Fibroblast of lung (primary cell): ENCODE measurements at places on chromosomes 4 and X.

DNA sequence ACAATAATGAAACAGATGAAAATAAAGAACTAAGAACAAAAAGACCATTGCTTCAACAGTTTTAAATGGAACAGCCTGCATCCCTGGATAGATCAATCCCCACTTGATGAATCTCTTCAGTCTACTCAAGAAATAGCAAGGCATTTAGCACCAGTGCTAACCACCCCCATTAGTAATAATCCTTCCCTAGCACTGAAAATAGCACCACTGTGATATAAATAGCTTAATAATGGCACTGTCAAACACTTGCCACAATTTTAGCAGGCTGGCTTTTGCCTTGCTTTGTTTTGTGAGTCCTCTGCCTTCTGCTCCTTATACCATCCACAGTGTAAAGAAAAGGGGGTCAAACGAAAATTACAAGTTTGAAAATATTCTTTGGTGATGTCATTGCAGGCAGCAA lies 17.4 kb downstream of the DCX start:
- no peak for DNase-seq

DNA sequence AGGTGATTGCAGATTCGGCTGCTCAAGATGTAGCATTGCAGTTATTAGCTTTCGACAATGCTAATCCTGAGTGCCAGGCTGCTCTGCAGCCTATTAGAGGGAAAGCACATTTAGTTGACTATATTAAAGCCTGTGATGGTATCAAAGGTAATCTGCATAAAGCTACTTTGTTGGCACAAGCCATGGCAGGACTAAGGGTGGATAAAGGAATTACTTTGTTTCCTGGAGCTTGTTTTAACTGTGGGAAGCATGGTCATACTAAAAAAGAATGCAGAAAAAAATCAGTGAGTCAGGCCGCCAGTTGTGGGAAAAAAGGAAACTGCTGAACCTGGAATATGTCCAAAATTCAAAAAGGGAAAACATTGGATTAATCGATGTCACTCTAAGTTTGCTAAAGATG lies 154.9 kb upstream of the TECRL start:
- peak; percentile 41 for DNase-seq

DNA sequence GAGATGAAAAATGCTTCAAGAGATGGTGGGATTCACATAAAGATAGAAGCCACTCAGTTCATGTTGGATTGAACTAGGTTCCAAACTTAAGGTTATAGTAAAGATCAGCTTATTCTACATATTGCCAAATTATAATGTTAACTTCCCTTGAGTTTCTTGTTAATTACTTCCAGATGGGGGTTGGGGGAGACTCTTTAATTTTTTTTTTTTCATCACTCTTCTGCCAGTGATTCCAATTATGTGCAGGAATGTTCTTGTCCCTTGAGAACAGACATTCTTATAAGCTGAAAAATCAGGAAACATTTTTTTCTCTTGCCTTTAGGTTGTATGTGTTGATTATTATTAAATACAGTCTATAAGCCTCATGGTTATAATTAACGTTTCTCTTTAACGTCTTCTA lies 30.0 kb downstream of the MND1 start:
- DNase-seq, result no peak

DNA sequence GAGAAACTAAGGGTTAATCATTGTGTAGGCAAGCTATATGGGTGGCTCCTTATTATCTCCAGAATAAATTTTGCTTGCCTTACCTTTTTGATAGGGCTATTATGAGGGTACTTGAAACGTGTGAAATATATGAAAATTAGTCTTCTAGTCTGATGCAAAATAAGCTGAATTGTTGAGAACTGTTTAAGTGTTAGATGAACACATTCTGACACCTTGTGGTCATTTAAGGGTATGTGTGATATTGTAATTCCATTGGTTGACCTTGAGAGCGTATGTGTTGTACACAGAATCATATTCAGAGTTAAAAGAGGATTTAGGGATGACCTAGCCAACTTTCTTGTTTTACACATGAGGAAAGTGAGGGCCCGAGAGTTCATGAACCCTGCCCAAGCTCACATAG lies 44.6 kb upstream of the LINC00632 start:
- peak; percentile 37 for DNase-seq

DNA sequence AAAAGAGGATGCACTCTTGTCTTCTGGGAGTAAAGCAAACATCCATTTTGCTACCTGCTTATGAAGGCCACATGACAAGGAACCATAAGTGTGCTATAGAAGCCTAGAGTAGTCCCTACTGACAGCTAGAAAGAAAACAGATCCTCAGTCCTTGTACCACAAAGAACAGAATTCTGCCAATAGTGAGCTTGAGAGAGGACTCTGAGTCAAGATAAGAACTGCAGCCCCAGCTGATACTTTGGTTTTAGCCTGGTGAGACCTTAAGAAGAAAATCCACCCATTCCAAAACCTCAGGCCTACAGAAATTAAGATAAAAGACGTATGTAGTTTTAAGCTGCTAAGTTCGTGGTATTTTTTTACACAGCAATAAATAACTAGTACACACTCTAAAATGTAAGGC lies 914.6 kb downstream of the PCDH19 start:
- DNase-seq, result no peak

DNA sequence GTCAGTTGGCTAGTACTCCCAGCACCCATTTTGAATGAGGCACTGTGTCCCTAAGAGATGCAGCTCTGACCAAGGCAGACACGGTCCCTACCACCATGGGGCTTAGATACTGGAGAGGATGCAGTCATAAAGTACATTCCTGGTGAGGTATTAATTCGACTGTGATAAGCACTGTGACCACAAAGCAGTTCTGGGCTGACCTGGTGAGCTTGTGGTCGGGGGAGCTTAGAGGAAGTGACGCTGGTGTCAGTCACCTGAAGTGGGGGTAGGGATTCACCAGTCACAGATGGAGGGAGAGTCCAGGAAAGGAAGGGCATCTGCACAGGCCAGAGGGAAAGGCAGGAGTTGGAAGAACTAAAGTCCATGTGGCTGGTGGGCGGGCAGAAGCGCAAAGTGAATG lies 15.8 kb upstream of the CLTRN start:
- DNase-seq, result peak; percentile 83

DNA sequence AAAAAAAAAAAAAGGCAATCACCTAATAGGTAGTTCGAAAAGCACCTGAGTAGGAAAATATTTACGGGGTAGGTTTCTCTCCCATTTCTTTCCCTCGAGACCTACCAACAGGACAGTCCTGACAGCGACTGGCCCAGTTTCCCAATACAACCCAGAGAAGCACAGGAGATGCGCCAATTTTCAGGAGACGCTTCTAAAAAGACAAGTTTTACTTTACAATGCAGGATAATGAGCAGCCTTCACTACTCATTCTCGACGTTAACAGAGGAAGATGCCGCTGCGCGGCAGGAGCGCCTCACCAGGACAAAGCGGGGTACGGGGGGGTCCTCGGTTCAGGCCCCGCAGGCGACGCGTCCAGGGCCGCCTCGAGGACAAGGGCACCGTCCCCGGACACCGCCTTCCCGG lies 708 bp downstream of the BCLAF3 start:
- DNase-seq, result no peak

- DNase-seq, result no peak
Measured at GRCh38 chrX:102029026-102029425, 96.5 kb upstream of the TCEAL2 start.

GRCh38 chr4:89039730-89040338 lies 17.2 kb downstream of the FAM13A start:
- DNase-seq, result peak; percentile 19

DNA sequence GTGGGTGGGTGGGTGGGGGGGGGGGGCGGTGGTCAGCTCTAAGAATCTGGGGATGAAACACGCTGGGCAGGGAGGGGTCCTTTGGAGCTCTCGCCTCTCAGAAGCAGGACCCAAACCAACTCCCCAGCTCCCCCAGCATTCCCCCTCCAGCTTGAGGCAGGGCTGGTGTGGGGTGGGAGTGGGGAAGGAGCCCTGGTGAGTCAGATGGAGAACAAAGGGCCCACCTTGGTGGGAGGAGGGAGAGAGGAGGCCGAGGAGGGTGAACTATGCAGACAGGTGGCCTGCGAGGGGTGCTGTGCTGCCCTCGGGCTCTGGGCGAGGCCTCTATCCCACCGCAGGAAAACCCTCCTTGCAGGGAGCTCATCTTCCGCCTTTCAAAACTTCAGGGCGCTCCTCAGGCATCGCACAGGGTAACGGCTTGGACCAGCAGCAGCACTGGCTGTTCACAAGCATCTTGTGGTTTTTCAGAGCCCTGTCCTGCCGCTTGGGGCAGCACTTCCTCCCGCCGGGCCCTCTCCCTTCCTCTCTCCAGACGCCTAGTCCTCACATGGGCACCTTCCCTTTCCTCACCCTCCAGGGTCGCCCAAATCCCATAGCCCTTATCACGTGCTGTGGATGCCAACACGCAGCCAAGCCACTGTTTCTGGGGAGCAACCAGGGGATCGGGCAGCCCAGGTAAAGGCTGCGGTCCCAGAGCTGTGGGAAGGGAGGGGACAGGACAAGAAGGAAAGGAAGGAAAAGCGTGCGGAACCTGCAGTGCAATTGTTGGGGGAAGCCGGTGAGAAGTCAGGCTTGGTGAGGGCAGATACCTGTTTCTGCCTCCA lies 34.0 kb upstream of the GRPEL1 start:
- peak; percentile 61 for DNase-seq

- no peak for DNase-seq
Measured at GRCh38 chr4:168598191-168598590, 101.3 kb downstream of the PALLD start.

DNA sequence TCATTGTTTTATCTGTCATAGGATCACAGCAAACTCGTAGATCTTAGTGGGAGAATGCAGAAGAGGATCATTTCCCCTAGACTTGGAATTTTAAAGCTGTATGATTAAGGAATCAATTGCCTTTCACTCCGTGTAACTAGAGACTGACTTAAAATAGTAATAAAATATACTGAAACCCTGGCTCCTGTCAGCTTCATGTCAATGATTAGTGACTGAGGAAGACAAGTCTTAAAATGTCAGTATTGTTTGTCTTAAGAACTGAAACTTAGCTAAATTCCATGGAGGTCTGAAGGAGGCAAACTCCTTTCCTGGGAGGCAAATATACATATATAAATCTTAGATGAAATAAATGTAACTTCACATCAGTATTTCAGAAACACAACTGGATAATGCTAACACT lies 1016.7 kb upstream of the PCDH10 start:
- DNase-seq, result no peak

GRCh38 chr4:77286906-77287305 lies 129.9 kb downstream of the CCNG2 start:
- DNase-seq, result no peak

GRCh38 chr4:2154215-2154740 lies 87.6 kb downstream of the HAUS3 start:
- DNase-seq, result no peak

- no peak for DNase-seq
Measured at GRCh38 chr4:155612074-155612473, 54.6 kb upstream of the GUCY1A1 start.

GRCh38 chr4:136749989-136750388 lies 782.3 kb downstream of the PCDH18 start:
- no peak for DNase-seq

GRCh38 chrX:8867406-8867805 lies 66.2 kb upstream of the FAM9A start:
- DNase-seq, result no peak

GRCh38 chr4:41124916-41125548 lies 89.3 kb downstream of the APBB2 start:
- DNase-seq, result peak; percentile 82

GRCh38 chr4:105902550-105903262 lies 7.4 kb downstream of the NPNT start:
- DNase-seq, result no peak

DNA sequence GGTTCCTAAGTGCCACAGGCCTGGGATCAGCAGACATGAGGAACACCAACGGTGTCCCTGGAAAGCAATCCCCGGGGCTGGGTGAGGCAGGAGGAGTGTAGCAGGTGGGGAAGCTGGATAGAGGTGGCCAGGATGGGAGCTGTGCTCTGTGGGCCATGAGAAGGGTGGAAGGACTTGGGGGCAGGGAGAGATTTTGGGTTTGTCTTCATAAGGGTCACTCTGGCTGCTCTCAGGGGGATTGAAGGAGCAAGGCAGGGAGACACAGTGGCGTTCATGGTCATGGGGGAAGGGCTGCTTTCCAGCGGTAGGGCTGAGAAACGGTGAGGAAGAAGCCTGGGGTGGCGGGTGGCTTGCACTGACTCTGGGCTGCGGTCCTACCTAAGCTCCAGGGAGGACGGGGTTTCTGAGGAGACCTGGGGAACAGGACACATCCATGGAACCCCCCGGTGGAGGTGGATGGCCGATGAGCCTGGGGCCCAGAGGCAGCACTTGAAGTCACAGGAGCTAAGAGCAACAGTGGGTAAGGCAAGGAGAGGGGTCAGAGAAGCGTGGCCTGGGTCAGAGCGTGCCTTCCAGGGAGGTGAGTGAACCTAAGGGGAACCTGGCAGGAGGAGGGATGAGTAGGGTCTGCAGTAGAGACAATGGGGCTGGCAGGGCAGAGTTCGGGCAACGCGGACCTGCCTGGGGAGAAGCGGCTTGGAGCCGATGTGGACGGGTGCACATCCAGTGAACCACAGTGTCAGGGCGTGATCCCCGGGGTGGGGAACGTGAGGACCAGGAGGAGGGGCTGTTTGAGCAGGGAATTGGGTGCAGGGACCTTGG lies 12.4 kb upstream of the CTBP1 start:
- DNase-seq, result no peak

DNA sequence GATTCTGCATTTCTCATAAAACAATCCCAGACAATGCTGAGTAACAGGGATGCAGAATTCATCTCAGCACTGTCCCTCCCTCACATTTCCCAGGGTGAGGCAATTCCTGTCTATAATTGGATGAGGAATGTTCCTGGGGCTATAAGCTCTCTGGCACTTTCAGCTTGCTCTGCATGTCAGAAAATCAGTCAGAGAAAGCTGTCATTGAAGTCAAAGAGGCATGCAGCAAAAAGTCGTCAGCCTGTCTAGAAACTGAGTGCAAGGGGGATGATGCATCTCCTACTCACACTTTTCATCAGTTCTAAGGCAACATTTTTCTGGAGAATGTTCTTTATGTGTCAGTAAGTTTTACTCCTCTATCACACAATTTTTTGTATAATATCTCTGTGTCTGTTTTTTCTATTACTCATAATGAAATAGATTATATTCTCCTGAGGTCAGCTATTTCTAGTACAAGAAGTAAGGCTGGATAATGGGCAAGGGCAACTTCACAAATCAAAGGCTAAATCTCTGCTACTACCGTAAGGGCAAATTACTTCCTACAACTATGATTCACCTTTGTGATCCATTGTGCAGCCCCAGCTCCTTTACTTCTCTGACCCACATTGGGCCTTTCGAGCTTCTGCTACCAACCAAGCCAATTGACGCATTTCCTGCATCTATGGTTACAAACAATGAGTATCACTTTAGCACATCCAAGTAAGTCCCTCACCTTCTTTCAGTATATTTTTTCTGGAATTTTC lies 56.0 kb downstream of the TASL start:
- DNase-seq, result peak; percentile 44

DNA sequence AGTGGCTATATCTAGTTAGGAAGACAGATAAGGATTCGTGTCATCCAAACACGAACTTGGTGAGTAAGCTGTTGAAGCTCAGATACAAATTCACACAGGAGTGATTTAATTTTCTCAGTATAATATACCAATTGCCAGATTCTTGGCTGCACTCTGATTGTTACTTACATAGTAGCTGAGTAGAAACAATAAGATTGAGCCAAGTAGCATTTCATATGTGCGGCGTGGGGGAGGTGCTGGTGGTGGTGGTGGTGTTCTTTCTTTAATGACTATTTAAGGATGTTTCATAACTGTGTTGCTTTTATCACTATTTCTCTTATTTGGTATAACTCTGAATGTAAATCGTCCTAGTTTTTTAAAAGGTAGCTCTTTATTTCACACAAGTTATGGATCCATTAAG lies 102.9 kb downstream of the UGT8 start:
- DNase-seq, result no peak

- DNase-seq, result no peak
Measured at GRCh38 chr4:3355266-3355748, 62.5 kb downstream of the RGS12 start.

GRCh38 chr4:41373221-41373620 lies 116.5 kb downstream of the UCHL1 start:
- DNase-seq, result no peak
